ENCODE measurements at places on chromosomes 2 and 18.

DNA sequence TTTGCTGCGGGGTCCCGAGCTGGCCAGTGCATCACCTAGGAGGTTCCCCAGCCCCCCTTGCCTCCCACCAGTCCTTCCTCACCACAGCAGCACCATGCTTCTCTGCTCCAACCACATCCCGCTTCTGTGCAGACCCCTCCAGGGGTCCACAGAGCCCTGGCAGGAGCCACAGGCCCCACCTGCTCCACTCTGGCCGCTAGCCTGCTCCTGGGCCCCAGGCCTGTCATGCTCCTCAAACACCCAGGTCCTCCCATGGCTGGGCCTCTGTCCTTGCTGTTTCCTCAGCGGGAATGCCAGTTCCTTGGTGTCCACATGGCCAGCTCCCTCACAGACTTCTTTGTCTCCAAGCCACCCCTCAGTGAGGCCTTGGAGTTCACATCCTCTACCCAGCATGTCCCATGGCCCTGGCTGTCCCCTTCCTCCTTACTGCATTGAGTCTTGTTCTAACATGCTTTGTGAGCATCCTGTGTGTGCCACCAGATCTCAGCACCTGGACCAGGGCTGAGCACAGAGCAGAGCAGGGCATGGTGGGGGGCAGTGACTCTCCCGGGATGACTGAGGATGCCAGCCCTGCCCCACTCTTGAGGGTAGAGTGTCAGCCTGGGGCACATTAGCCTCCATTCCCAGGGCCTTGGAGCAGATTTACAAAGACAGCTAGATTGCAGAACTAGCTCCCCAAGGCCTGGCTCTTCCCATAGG, 201.0 kb upstream of the HS6ST1 start:
- no peak for DNase-seq

DNA sequence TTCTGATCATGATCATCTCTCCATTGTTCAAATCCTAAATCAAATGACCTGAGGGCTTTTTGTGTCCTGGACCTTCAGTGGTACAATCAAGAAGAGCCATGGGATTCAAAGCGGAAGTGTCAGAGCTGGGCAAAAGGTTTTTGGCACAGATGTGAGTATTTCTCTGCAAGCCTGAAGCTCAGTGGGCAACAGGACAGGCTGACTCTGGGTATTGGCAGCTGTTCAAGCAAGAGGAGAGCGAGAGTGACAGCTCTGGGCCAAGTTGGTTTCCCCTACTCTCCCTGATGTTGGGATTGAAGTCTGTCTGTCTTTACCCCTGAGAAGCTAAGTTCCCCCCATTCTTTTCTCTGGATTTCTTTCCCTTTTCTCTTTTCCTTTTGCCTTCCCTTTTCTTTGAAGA, 33.3 kb downstream of the DSEL start:
- peak; percentile 37 for DNase-seq

DNA sequence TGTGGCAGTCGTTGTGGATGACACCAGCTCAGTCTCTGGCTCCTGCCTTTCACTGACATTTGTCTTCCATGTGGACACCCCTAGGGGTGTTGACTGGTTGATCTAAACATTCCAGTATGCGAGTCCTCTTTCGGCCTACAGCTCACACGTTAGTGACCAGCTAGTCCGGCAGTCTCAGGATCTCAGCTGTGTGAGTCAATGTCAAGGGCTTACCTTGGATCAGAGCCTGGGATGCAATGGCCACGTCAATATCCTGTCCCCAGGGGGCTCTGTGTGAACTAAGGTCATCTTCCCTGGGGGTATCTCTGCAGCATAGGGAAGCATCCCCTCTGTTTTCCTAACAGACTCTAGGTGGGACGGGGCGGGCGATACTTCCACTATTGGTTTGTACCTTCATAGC, 35.1 kb upstream of the YWHAQ start:
- no peak for DNase-seq

DNA sequence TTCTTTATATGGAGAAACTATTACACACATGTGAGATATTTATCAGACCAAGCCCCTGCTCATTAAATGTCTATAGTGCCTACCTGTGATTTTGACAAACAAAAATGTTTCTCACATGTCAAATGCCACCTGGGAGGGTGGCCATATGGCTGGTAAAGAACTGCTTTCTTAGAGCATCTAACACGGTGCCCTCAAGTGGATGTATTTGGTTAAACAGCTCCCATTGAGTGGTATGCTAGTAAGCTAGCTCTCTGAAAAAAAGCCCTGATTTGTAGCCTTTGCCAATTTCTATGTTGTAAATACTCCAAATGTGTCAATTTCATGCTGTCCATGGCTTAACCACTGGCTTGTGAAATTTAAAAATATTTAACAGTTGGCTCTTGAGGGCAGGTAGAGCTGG, 94.6 kb downstream of the PMAIP1 start:
- DNase-seq, result no peak

DNA sequence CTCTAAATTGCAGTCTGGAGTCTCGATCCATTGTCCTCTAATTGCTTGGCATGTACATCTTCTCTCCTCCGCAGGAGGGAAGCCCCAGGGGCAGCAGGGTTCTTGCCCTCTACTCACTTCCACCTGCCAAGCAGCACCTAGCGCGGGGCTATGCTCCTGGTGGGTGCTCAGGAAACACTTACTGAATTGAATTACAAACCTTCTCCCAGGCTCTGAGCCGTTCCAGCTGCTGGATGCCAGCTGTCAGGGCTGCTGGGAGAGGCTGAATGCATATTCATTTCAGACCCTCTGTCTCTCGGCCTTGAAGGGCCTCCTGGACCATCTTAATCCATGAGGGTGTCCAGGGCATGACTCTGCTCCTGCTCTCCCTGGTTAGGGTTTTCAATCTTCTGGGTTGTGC, 94.0 kb downstream of the CELF4 start:
- no peak for DNase-seq

DNA sequence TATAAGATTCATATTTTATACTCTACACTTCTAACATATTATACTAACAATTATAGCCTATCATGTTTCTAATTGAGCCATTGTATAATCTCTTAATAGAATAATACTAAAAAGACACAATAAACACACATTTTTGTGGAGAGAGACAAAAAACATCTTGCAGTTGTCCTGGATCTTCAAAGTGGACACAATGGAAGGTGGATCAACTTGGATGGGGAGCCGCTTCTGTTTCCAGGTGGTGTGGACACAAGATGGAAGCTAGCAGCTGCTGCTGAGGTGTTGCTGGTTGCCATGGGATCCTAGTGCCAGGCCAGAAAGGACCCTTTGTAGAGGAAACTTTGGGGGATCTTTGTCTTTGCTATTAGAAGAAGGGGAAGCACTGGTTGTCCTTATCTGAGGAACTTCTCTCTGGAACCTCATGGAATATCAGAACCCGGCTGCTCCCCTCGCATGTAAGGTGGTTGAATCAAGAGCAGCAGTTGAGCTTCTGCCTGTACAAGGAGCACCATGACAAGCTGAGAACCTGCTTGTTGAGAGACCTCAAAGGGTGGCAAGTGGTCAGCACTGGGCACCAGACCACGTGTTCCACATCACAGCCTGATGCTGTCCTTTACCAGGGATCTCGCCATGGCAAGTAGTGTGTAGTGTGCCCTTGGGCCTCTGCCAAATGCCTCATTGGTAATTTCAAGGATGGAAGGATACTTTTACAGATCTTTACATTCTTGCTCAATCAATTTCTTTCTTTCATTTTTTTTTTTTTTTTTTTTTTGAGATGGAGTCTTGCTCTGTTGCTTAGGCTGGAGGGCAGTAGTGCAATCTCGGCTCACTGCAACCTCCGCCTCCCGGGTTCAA, 232.2 kb downstream of the MYCN start:
- DNase-seq, result no peak

GRCh38 chr2:40962026-40962425, 510.1 kb upstream of the SLC8A1 start:
- no peak for DNase-seq

GRCh38 chr2:26337298-26337697, 8.6 kb upstream of the SELENOI start:
- DNase-seq, result no peak

Data from cerebellar cortex (tissue), 1 donor.